Heart left ventricle (tissue), 16 donors: ENCODE measurements at places on chromosomes 16 and 17. TPM values are rescaled to one million over a fixed set of nuclear protein-coding genes. Genes with fewer than 3 reads are reported as not detected.

DNA sequence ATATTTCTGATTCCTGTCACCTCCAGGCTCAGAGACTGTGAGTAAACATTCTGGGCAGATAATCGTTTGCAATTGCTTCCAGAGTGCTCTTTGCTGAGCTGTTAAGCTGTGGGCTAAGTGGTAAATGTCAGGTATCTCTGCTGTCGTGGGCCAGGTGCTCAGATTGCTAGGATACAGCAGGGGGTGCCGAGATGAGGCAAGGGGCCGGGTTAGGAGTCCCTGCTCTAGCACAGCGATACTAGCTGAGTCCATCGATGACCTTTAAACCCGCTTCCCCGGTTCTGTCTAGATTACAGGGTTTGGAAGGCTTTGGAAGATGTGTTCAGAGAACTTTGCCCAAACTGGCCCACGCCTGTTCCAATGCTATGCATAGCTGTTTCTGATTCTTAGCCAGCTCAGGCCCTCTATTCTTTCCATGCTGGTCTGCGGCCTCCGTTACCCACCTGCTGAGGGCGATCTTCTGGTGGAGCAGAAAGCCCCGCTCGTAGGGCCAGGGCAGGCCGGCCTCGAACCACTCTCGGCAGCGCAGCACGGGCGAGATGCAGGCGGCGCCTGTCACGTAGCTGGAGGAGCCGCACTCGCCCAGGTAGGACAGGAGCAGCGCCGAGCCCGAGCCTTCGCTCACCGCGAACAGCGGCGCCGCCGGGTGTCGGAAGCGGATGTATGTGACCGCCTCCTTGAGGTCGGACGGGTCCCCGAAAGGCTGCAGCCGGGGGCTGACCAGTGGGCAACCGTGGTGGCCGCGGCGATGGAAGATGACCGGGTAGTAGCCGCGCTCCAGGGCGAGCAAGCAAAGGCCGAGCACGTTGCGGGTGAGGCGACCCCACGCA, 979 bp downstream of the ABHD15 start:
- H3K27ac ChIP-seq: no peak overlapping the region
- H3K4me3 ChIP-seq: peak overlapping the region; percentile 80
- DNase-seq: peak; percentile 46
- no peaks in the 10 kb centered on the region for H3K27me3 ChIP-seq
- H3K4me1 ChIP-seq: peaks cover 21% of the 10 kb centered on the region
- H3K36me3 ChIP-seq: peaks cover 3% of the 10 kb centered on the region

DCUN1D3 gene
- total RNA-seq: 10.8 TPM

GRCh38 chr17:50519141-50519834, 11.0 kb downstream of the MYCBPAP start:
- H3K27ac ChIP-seq: no peak overlapping the region
- no peaks in the 10 kb centered on the region for H3K36me3 ChIP-seq
- no peaks in the 10 kb centered on the region for H3K4me1 ChIP-seq
- no peak for DNase-seq
- no peaks in the 10 kb centered on the region for H3K27me3 ChIP-seq
- no peak overlapping the region for H3K4me3 ChIP-seq

SLFN12 gene
- total RNA-seq: 4.5 TPM

GRCh38 chr17:75153780-75154194, 525 bp downstream of the JPT1 start:
- H3K4me3 ChIP-seq: peak overlapping the region; percentile 93
- no peaks in the 10 kb centered on the region for H3K36me3 ChIP-seq
- H3K27ac ChIP-seq: peak overlapping the region; percentile 68
- H3K27me3 ChIP-seq: no peaks in the 10 kb centered on the region
- peaks cover 8% of the 10 kb centered on the region for H3K4me1 ChIP-seq
- no peak for DNase-seq

DNA sequence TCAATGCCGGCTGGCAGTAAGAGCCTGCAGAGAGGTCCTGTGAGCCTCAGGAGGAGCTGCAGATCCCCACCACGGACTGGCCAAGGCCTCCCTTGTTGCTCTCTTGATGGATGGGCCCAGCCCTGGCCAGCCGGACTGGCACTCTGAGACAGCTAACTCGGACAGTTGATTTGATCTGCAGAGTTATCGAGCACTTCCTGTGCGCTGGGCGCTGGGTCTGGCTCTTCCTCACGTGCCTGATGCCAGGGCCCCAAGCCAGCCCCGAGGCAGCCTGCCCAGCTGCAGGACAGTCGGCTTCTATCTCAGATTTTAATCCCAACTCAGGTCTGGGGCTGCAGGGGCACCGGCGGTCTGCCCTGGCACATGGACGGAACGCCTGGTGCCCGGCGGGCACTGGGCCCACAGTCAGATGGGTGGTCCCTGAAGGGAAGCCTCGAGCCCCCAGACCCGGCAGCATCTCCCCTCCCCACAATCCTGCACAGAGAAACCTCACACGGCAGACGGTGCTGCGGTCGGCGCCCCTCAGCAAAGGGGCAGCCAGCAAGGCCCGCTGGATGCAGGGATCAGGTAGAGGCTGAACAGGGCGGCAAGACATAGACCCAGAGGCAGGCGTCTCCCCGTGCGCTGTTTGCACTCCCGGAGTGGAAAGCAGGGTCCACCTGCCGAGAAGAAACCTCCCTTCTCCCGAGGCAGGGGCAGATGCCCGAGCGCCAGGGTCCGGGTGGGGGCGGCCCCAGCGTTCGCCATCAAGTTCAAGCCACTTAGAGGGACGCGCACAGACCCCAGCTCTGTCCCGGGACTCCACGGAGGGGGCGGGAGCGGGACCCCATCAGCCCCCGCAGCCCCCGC, 34.0 kb downstream of the TIMM22 start:
- peak overlapping the region; percentile 42 for H3K4me3 ChIP-seq
- no peaks in the 10 kb centered on the region for H3K27me3 ChIP-seq
- peak overlapping the region; percentile 69 for H3K27ac ChIP-seq
- no peaks in the 10 kb centered on the region for H3K36me3 ChIP-seq
- peak; percentile 65 for DNase-seq
